ENCODE measurements at places on chromosomes 16 and 17. TPM values are rescaled to one million over a fixed set of nuclear protein-coding genes. Genes with fewer than 3 reads are reported as not detected.

GRCh38 chr17:1545618-1546017 is 17.0 kb downstream of the PITPNA start:
- no peak for DNase-seq

- DNase-seq: no peak
Observed at GRCh38 chr16:56252835-56253234, 61.5 kb downstream of the GNAO1 start.

- no peak for DNase-seq
Observed at GRCh38 chr16:57721356-57722209, 14.0 kb upstream of the KATNB1 start.

GRCh38 chr17:3019761-3020160 is 43.6 kb downstream of the OR1D5 start:
- no peak for DNase-seq

- DNase-seq: no peak
Observed at GRCh38 chr17:81878294-81878693, 7.2 kb upstream of the ARHGDIA start.

DNA sequence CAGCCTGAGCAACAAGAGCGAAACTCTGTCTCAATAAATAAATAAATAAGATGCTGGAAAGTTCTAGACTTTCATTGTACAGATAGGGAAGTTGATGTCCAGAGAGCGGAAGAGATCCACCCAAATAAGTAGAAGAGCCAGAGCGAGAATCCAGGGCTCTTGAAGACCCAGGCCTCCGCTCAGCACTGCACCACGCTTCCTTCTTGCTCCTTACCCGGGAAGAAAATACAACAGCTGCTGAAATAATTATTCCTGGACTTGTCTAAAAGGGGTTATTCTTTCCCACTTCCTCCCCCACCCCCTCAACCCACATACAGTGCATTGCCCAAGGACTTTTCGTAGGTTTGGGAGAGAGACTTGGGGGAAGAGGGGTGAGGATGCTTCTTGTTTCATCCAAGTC is 26.7 kb downstream of the CDK5RAP3 start:
- DNase-seq: no peak

DNA sequence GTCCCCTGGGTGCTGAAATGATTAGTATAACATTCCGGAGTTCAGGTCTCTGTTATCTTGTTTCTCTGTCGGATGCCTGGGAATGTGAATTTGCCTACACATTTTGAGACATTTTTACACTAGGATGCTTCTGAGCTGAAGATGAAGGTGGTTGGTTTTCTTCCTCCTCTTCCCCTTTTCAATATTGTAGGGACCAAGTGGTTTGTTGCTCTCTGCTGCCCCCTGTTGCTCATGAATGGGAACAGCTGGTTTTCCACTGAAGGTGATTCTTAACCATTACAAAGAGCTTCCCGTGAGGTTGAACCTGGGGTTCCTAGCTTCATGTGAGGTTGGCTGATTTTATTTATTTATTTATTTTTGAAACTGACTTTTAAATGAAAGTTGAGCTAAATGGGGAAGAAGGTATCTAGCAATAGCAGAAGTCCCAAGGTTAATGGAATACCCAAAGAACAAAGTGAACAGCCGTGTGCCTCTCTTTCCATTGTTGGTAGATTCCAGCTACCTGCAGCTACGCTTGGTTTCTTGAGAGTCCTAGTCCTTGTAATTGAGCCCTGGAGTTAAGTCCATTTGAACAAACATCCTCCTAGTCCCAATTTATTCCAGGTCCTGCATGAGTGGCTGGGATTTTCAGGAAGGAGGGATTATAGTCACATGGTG is 983.9 kb upstream of the EEF2KMT start:
- no peak for DNase-seq

DNA sequence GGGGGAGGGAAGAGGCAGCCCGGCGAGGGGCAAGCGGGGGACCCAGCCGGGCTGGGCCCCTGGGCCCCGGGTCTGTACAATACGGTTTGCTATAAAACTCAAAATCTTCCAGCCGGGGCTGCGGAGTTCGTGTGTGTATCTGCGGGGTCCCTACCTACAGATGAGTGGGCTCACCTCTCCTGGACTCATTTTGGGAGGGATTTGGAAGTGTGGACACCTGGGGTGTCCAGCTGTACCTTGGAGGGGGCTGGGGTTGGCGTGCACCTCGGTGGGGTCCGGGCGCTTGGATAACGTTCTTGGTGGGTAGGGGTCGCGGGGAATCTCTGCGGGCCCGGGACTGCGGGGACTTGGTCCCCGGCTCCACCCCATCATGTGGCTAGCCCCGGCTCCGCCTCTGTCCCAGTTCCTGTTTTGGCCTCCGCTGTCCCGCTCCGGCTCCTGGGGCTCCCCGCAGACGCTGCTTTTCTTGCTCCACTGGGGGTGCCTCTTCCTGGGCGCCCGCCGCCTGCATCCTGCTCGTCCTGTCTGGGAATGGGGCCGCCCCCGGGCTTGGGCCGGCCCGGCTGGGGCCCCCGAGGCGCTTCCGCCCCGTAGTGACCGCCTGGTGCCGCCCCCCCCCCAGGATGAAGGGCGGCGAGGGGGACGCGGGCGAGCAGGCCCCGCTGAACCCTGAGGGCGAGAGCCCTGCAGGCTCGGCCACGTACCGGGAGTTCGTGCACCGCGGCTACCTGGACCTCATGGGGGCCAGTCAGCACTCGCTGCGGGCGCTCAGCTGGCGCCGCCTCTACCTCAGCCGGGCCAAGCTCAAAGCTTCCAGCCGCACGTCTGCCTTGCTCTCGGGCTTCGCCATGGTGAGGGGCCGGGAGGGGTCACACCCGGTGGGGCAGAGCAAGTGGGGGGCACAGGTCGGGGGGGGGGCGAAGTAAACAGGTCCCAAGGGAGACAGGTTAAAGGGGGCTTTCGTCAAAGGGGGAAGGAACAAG is at the start of gene ORAI3:
Gene ORAI3 (plus strand): TSS at position 402 of the 983 bp plus-strand sequence. CDS start 222 bp downstream, at position 624.
- no peak for DNase-seq

DNA sequence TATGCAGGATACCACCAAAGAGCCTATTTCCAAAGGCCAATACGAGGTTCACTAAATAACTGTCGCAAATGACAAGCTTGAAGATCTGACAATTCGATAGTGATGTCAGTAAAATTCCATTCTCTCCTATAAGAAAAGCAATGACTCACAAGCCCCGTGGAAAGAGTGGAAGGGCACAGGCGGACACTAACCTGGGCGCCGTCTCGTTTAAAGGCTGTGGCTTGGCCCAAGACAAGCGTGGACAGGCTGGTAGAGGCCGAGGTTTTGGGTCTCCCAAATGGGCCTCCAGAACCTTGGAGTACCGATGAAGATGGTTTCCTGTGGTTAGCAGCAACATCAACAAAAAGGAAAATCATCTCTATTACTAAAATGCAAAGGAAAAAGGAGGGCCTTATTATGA is 16.5 kb upstream of the SLC38A8 start:
- DNase-seq: no peak

- no peak for DNase-seq
Observed at GRCh38 chr16:84373907-84374489, 5.7 kb downstream of the ATP2C2 start.

DNA sequence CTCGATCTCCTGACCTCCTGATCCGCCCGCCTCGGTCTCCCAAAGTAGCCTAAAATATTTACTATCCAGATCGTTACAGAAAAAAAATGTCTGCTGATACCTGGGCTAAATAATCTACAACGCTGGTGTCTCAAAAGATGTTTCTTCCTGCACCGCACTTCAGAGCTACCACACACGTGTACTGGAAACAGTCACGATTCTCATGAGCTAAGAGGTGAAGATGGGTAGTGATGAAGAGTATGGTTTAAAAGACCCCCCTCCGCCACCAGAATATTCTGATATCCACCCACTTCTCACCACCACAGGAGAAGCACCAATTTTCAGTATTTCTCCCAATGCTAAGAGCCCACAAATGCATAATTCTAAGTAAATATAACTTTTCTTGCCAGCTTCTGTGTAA is 50.2 kb downstream of the SMG6 start:
- no peak for DNase-seq

- no peak for DNase-seq
Observed at GRCh38 chr16:48383009-48383876, 2.0 kb downstream of the SIAH1 start.

DNA sequence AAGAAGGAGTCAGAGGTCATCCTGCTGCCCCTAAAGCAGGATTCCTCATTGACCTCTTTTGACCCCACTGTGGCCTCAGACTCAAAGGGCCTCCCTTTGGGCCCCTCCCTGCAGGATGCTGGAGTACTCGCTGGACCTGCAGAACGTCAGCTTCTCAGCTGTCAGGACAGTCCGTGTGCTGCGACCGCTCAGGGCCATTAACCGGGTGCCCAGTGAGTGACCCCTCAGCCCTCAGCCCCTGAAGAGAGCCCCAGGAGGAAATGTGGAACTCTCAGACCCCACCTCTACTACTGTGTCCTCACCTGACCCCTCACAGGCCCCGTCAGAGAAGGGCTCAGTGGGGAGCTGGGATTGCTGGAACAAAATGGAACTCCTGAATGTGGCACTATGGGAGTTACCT is 9.1 kb downstream of the CACNA1G start:
- no peak for DNase-seq

DNA sequence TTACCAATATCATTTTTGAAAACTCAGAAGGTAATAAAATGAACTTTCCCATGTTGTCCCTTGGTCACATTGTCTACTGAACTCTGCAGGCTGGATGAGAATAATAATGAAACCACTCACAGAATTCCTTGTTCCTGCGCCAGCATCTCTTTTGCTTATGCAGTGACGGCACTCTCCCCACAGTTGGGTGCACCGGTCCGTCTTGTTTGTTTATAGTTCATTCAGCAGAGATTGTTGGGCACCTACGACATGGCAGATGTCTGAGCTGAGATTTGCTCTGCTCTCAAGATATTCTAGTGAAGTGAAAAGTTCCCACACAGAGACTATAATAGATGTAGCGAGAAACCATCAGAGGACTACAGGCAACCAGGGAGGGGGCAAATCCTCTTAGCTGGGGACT is 375.7 kb upstream of the CDH11 start:
- DNase-seq: no peak

DNA sequence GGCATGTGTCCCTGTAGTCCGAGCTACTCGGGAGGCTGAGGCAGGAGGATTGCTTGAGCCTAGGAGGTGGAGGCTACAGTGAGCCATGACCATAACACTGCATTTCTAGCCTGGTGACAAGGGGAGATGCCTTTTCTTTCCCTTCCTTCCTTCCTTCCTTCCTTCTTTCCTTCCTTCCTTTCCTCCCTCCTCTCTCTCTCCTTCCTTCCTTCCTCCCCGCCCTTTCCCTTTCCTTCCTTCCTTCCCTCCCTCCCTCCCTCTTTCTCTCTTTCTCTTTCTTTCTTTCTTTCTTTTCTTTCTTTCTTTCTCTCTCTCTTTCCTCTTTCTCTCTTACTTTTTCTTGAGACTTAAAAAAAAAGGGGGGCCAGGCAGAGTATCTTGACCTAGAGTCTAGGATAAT is 3.1 kb upstream of the CEP20 start:
- DNase-seq: no peak

The CA10 gene
- total RNA-seq: 0.96 TPM

The APOBR gene
- 12.6 TPM for total RNA-seq

The CSH2 gene
- 4.0 TPM for total RNA-seq

The TEKT5 gene
- total RNA-seq: not detected

The CACNG3 gene
- not detected for total RNA-seq

The CASKIN1 gene
- total RNA-seq: 0.05 TPM

The GRN gene
- 31.7 TPM for total RNA-seq

The SLC9A5 gene
- 1.4 TPM for total RNA-seq

The PAGR1 gene
- 16.3 TPM for total RNA-seq

The NGFR gene
- total RNA-seq: 0.25 TPM

The USP36 gene
- total RNA-seq: 474 TPM

All from T-helper 17 cell (primary cell).